Activated T-cell treated with anti-CD3 and anti-CD28 coated beads for 1 hour (primary cell): ENCODE measurements at places on chromosomes 5 and 9.

DNA sequence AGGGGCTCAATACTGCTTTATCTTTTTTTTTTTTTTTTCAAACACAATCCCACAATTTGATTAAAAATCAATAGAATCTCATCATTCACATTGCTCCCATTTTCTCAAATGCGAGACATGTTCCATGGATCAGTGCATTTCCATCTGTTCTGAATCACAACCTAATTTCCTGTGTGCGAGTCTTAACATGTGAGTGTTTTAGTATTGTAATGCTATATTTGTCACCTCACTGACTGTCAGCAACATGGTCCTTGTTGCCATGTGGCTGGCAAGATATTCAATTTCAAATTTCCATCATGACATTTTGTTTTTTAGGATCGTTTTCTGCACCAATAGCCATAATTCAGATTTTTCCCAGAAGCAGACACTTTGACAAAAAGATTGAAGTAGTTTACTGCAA, 233.2 kb upstream of the PRDM9 start:
- no peak for DNase-seq

GRCh38 chr5:151664694-151665585, 21.8 kb downstream of the SPARC start:
- no peak for DNase-seq

DNA sequence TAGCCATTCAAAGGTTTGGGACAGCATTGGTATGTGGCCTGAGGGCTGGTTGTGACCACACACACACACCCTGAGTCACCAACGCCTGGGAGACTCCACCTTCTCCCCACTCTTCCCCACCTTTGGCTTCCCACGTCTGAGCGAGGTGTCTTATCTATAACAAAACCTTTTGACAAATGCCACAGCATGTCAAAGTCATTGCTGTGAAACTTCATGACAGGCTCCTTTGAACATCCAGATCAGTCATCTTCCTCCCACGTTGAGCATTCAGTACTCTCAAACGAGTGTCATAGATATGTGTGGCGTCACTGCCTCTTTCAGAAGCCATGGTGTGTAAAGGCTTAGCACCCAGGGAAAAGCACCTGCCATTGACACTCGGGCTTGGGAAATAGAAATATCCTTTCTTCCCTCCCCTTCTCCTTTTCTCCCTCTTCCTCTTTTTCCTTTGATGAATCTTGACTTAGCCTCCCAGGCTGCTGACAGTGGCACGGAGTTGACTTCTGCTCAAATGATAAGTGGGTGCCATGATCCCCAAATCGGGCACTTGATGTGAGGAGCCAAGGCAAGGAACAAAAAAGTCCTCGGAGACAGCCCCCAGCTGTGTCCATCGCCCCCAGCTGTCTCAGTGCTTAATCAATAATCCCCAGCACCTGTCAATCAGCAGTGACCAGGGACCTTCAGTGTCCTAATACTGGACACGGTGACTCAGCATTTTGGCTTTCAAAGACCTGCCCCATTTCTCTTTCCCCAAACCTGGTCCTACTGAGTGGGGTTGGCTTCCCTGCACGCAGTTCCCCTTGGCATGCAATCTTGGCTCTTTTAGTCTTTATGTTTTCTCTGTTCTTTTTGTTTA, 114.8 kb downstream of the FGF18 start:
- no peak for DNase-seq

DNA sequence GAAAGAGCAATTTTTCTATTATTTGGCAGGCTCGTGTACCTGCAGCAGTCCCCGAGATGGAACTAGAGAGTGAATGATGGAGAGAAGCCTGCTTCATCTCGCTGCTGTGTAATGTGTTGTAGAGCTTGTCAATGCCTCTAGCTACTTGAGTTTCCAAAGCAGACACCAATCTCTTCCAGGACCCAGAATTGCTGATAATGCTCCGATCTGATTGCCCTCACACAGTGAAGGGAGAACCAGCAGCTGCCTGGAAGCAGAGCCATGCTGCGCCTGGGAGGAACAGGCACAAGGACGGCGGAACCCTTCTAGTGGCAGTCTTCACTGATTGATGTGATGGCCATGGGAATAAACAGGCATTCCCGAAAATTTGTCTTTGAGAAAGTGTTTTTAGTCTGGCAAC, 288.0 kb downstream of the ICE1 start:
- no peak for DNase-seq

DNA sequence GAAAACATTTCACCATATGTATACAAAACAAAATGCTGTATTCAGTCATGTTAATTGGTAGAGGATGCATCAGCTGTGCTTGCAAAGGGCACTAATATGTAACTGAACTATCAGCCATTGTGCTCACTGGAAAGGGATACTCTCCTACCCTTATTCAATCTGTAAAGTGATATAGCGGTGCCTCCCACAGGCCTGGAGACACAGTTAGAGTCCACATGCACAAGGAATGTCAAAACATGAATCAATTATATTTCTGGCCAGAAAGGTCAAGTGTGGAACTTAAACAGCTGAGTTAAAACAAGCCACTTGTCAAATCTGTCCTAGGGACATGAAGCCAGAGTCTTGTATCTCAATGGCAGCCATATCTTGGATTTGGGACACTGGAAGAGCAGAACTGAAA, 71.2 kb upstream of the IZUMO3 start:
- no peak for DNase-seq

GRCh38 chr5:43773478-43773844, 170.5 kb downstream of the NNT start:
- no peak for DNase-seq

DNA sequence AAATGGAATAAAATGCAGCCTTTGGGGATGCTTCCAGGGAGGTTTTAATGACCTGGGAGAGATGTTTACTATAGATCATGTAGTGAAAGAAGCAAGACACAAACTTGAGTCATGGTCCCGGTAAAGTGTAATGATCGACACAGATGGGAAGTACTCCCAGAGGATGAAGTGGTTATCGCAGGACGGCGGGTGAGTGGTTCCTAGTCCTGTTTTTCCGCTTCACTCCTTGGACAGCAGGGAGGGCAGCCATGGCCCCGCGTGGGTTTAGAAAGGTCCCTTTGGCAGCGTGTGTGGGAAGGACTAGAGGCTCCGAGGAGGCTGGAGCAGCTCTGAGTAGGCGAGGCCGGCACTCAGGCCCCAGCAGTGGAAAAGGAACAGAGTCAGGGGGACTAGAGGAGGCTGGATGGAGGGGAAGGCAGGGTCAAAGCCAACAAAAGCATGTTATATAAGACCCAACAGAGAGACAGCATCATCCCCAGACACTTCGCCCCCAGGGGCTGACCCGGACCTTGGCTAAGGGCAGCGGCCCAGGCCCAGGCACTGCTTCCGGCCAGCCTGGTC, 49.2 kb upstream of the STXBP1 start:
- no peak for DNase-seq

GRCh38 chr5:157164521-157164920, 1.5 kb downstream of the GARIN3 start:
- no peak for DNase-seq

GRCh38 chr9:132901858-132902831, 23.4 kb downstream of the SPACA9 start:
- peak; percentile 59 for DNase-seq

DNA sequence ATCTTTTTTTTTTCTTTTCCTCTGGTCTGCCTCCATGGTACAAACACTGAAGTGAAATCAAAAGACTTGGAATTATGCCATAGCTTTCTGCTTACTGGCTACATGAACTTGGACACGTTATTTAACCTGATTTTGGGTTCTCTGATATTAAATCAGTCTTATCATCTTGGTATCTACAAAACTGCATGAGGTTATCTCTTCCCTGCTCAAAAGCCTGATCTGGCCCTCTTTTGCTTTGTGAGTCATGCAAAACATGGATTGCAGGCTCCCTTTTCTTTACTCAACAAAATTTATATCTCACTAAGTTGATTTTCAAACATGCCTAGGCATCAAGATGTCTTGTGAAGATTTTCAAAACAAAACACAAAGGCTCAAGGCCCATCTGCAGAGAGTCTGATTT, 45.9 kb upstream of the FST start:
- DNase-seq, result no peak

- no peak for DNase-seq
These were observed 38.0 kb downstream of the OSMR start for GRCh38 chr5:38883842-38884241.
